ENCODE measurements at places on chromosomes 6 and 20. TPM values are rescaled to one million over a fixed set of nuclear protein-coding genes. Genes with fewer than 3 reads are reported as not detected.
A peak's percentile ranks its signal among the peaks of the same experiment; 100 is the strongest.

- ATAC-seq, result no peak
Observed at GRCh38 chr6:21969192-21969591, 327.6 kb downstream of the PRL start.

DNA sequence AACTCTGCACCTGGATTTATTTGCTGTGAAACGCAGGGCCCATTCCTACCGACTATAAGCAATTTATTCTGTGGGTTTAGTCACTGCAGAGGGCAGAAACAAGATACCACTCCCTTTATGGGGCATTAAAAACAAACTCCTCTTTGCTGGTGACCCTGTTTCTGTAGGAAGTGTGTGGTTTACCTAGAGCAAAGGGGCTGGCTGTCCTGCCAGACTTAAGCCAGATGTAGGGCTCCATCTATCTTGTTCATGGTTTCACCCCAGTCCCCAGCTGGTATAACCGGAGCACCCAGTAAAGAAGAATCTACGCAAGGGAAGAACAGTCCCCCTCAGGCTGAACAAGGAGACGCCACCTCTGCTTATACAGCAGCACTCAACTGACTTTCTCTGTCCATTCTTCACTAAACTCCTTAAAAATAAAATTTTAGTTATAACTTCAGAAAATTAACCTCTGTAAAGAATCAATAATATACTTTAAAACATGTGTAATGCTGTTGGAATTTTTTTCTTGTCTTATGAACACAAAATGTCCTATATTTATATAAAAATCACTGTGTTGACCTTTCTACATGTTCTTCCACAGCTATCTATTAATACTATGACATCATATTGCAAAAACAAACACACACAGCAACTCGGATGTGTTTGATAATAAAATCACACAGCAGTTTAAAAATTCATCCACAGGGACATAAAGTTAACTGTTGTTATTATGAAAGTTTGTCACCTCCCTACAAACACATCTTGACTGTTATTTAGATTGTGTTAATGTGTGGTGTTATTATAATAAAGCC, 126.1 kb upstream of the RPS6KA2 start:
- no peak for ATAC-seq

DNA sequence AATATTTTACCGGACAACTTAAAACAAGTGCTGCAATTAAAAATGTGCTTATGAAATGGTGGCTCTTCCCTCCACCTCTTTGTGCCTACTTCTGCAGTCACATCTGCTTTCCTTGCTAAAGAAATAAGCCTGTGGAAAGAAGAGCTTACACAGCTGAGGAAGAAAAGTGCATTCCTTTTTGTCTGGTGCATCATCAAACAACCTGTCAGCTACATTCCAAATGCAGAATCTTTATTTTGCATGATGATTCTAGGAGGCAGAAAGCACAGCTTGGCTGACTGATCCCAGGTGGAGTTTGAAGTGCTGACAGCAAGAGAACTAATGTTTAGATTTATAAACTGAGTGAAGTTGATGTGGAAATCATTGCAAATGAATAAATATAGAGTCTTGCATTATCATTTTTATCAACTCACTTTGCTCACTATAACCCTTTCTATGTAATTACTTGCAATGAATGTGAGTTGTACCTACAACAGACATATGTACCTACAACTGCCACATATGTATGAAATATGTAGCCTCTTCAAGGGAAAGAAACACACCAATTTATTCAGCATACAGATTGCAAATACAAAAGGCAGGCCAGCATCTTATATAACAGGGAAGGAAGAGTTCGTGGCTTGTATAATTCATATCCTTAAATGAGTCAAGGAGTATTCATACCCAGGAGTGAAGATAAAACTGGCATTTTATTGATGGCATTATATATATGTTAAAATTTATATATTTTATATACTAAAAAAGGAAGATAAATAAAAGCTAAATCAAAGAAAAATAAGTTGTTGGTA, 223.4 kb upstream of the MCHR2 start:
- ATAC-seq, result peak; percentile 36

DNA sequence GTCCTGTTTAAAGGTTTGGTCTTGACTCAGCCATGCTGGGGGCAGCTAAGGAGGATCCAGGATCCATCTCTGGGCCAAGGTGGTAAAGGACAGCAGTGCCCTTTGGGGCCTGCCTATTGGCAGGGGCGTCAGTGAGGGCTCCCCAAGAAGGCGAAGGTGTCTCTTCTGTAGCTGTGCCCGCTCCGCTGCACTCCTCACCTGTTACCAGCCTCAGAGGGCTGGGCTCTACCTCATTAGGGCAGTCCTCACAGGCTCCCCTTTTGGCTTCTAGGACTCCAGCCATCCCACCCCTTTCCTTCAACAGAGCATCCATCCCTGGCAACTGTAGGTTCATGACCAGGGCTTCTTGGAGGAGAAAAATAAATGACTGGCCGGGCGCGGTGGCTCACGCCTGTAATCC, 10.3 kb downstream of the FRS3 start:
- ATAC-seq, result no peak

The TDRD6 gene
- total RNA-seq, result 0.89 TPM

- peak; percentile 25 for ATAC-seq
Observed at GRCh38 chr6:42010185-42010891, 40.0 kb upstream of the TAF8 start.
